ENCODE measurements at places on chromosomes 1 and 21. TPM values are rescaled to one million over a fixed set of nuclear protein-coding genes. Genes with fewer than 3 reads are reported as not detected.

DNA sequence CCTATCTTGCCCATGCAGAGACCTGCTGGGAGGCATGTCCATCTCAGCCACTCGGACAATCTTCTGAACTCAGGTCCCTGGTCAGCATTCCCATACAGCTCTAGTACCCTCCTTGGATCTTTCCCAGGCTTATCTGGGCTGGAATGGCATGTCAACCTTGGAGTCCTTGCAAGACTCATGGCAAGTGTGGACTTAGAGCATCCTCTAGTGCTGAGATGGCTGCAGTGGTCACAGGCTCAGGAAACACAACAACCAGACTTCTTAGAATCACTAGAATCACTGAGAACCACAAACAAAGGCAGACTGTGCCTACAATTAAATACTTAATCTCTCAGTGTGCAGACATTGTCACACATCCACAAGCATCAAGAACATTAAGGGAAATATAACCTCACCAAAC is 73.1 kb upstream of the TSHB start:
- DNase-seq: no peak

- peak; percentile 92 for DNase-seq
These were observed 53.6 kb downstream of the PEX14 start for GRCh38 chr1:10528066-10529014.

Gene C4BPA
- total RNA-seq: 0.26 TPM

Gene CA14
- not detected for total RNA-seq

Gene CD2
- 0.10 TPM for total RNA-seq

Gene BSDC1
- total RNA-seq: 64.9 TPM

- DNase-seq: no peak
These were observed 628.6 kb downstream of the KCNT2 start for GRCh38 chr1:195979646-195980045.

DNA sequence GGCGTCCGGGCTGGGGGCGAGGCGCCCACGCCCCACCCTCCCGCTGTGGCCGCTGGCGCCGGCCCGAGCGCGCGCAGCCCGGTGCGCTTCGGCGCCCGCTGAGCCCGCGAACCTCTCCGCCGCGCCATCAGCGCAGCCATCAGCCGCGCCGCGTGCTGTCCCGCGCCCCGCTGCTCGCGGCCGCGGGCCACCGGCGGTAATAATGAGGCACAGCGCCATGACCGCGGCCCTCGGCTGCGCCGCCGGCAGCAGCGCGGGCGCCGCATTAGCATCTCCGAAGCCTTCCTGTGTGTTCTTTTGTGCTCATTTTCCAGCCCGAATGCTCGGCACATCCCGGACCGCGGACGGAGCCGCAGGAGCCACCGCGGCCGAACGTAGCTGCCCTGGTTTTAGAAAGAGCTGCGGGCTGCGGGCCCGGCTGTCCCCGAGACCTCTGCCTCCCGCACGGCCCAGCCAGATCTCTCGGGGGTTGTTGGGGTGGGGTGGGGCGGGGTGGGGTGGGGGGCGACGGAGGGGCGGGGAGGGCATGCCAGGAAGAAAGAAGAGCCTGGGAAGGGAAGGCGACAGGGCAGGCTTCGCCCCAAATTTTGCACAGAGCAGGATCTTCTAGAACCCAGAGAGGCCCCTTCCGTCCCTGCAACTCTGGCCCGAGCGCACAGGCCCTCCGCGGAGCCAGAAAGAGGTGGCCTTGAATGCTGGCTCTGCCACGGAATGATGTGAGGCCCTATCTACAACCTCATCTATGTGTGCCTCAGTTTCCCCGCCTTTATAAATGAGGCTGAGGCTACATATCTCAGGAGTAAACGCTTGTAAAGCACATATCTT is 55.3 kb downstream of the RRAGC start:
- no peak for DNase-seq

Gene OPRD1
- 5.4 TPM for total RNA-seq

Gene PTGER3
- total RNA-seq: 0.08 TPM

- DNase-seq: no peak
These were observed 5.5 kb upstream of the TRAPPC10 start for GRCh38 chr21:44006656-44007055.

- no peak for DNase-seq
These were observed 92.2 kb upstream of the TRABD2B start for GRCh38 chr1:48089356-48089891.

DNA sequence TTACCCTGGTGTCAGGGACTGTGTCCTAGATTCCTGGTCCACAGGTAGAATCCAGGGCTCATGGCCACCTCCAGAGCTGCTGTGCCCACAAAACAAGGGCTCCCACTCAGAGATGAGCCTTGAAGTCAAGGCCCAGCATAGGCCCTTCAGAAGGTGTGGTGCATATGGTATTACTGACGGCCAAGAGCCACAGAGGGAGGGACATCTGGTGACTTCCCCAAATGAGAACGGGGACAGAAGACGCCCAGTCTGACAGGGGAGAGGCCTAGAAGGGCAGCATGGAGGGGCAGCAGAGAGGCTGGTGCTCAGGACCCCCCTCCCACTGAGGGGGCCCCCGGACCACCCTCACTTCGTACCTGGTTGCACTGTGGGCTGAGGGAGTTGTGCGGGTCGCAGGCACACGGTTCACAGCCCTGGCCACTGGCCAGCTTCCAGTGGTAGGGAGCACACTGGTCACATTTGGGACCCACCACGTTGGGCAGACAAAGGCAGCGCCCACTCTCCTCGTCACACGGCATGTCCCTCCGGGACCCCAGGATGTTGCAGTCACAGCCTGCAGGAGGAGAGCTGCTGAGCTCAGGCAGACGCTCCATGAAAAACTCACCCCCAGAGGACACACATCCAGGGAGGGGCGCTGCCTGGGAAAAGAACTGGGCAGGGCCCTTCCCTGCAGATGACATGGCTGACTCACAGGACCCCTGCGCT is 25.0 kb downstream of the LAMB3 start:
- DNase-seq: no peak

Gene IL10
- total RNA-seq: not detected

GRCh38 chr21:46100426-46100825 is 2.5 kb downstream of the COL6A2 start:
- DNase-seq: no peak

Gene CD5L
- not detected for total RNA-seq

Measured in Panc1 (cell line).